ENCODE measurements at places on chromosomes 2 and 18. TPM values are rescaled to one million over a fixed set of nuclear protein-coding genes. Genes with fewer than 3 reads are reported as not detected.

The COMMD1 gene
- 23.8 TPM for total RNA-seq

The FAP gene
- total RNA-seq = not detected

DNA sequence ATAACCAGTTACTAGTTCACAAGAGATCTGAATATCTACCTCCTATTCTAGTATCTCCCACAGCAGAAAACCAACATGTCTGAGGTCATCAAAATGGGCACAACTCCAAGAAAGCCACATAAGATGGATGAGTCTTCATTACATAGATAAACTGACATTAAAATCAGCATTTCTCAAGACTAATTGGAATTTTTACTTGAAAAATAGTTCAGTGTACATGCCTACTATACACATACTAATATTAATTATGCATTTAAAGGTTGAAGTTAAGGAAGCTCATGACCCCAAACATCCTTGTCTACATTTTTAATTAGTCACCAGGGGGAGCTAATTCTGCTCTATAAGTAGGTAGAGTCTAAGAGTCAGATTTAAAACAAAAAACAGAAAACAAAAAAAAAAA lies 41.9 kb downstream of the ZNF521 start:
- no peak for DNase-seq

- no peak for DNase-seq
These were observed 17.8 kb downstream of the NLRC4 start for GRCh38 chr2:32246911-32247310.

DNA sequence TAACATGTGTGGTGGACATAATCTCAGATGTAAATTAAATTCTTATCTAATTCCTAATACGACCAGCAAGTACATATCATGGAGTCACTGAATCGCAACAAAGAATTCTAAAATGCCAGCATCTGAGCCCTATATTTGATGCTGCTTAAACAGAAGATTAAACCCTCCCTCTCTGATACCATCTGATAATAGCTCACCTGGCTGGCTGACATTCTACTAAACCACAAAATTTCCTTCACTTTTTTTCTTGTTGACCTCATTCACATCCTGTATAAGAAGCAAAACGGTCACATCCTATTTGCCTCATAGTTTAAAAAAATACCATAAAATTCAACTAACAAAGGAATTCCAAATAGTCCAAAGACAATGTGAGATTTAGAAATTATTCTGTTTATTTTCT lies 371.6 kb upstream of the SLC8A1 start:
- DNase-seq = no peak

Measured in T-helper 17 cell (primary cell).